ENCODE measurements at places on chromosomes 2 and 18.
A peak's percentile ranks its signal among the peaks of the same experiment; 100 is the strongest.

GRCh38 chr2:143730953-143731260 lies 601.7 kb downstream of the ARHGAP15 start:
- no peak for DNase-seq

- no peak for DNase-seq
Measured at GRCh38 chr2:12318427-12319057, 398.2 kb upstream of the TRIB2 start.

DNA sequence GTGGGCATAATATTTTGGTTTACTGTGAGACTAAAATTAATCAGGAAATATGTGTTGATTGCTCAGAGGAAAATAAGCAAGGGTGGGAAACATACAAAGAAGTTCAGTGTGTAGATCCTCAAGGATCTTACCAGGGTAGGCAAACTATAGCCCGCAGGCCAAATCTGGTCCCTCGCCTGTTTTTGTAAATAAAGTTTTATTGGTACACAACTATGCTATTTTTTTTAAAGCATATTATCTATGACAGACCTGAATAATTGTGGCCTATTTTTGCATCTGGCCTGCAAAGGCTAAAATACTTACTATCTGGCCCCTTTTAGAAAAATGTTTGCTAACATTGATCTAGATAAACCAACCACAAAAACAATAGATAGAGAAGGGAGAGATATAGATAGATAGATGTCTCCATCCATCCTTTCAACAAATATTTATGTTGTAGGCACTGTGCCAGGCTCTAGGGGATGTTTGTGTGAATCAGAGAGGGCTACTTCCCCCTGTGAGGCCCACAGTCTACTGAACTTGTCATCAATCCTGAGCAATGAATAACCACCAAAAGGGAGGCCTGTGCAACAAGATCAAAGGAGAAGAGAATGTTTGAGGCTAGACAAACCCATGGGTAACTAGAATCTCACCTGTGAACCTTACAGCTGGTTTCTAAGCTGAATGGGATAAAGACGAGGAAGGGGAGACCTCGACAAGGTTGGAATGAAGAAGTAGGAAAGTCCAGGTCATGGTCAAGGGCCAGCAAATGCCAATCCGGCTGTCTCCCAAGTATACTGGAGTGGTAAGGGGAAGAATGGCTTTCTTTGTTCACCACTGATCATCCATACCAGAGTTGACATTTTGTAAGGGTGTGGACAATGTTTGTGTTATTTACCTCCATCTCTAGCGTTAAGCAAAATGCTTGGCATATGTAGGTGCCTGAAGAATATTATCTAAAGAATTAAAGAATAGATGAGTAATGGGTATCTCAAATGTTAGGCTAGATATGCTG lies 23.6 kb downstream of the ALPK2 start:
- DNase-seq, result peak; percentile 40

- no peak for DNase-seq
Measured at GRCh38 chr2:216716109-216716508, 20.8 kb upstream of the IGFBP5 start.

DNA sequence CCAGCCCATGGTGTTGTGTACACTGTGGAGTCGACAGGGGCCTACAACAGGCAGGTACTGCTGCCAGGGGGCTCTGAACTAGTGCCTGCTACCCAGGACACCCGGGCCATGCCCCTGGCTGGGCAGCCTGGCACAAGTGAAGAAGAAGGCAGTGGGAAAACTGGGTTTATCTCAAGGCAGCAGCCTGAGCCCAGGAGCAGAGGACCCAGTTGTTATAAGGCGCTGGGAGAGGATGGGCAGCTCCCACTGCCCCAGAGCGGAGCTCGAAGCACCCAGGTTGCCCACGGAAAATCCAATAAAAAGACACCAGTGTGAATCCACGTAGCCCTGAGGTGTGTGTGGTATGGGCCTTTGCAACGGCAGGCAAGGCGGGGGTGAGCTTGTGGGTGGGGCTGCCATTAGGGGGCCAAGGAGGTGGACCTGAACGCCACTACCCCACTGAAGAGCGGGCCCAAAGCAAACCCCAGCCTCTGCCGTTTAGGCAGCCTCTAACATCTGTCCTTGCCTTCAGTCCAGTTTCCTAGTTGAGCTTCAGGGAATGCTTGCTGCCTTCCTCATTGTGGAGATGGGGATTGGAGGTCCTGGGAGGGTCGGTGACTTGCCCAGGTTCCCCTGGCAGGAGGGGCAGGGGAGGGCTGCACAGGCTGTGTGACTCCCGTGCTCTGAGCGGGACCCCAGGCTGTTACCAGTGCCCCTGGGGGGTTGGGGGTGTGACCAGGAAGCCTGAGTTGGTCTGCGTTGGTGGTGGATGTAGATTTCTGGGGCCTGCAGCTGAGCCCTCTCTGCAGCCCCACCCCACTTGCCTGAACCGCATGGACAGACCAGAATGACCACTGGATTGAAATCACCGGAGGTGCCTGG lies 16.0 kb downstream of the ARID5A start:
- no peak for DNase-seq

DNA sequence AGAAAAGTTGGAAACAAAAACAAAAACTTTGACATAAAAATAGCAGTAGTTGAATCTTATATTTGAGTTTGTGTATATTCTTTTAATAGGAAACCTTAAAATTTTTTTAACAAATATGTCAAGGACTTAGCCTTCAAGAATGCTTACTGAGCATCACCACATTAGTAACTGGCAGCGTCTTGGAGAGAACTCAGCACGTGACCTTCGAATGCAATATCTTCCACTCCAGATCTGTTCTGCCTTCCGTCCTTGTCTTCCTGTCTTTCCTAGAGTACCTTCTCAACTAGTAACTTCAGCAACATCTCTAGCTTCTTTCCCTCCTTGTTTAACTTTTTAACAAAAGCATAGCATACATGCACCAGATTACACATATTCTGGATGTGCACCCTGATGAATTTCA lies 972 bp downstream of the RSAD2 start:
- no peak for DNase-seq

DNA sequence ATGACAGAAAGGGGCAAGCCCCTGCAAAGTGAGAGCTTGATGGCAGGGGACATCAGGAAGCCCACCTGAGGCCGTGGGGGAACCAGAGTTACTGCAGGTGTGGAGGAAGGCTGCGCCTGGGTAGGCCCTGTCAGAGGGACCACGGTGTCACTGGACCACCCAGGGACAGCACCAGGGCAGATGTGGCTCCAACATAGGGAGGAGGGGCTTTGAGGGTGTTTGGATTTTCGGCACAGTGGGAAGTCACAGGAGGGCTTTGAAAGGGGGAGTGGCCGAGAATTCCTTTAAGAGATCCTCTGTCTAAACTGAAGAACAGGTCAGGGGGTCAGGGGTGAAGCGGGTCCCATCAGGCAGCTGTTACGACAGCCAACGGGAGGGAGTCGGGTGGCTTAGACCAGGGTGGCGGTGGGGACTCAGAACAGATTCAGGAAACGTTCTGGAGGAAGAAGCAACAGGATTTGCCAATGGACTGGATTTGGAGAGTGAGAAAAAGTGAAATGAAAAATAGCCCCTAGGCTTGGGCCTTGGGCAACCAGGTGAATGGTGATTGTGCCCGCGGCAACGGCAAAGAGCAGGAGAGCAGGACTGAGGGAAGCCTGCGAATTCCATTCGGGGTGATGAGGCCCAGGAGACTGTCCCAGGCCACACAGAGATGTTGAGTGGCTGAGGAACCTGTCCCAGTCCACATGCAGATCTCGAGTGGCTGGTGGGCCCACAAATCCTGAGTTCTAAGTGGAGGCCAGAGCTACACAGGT lies 166.1 kb downstream of the LAMA1 start:
- no peak for DNase-seq

DNA sequence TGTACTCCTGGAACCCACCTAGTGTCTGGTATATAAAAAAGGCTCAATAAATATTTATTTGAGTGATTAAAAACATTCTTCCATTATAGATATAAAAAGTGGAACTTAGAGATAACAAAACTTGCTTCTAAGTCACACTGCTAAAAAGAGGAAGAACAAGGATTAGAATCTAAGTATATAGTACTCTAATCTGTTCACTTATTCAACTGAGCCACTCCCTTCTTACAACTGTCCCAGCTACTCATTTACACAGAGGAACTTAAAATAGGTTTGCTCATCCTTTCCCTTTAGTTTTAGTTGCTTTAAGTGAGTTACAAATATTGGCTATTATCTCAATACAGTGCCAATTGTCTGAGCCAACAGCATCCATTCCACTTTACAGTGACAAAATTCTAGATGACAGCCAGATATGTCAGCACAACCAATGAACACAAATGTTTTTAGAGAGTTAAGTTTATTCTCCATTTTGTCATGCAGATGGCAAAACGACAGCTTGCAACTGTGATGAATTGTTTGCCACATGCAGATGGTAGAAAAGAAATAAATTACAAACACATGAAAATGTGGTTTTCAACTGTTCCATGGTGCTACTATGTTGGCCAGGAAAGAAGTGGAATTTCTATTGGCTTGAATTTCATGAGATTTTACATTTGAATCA lies 280.7 kb upstream of the ZC3H15 start:
- no peak for DNase-seq

- DNase-seq, result no peak
Measured at GRCh38 chr2:196956069-196956468, 29.6 kb upstream of the PGAP1 start.

GRCh38 chr2:231343988-231344387 lies 51.5 kb upstream of the B3GNT7 start:
- DNase-seq, result no peak

- DNase-seq, result no peak
Measured at GRCh38 chr2:34578641-34579040, 979.5 kb upstream of the FAM98A start.

- DNase-seq, result no peak
Measured at GRCh38 chr18:7980656-7981055, 413.5 kb downstream of the PTPRM start.

- DNase-seq, result no peak
Measured at GRCh38 chr2:164496881-164497280, 124.4 kb downstream of the GRB14 start.

DNA sequence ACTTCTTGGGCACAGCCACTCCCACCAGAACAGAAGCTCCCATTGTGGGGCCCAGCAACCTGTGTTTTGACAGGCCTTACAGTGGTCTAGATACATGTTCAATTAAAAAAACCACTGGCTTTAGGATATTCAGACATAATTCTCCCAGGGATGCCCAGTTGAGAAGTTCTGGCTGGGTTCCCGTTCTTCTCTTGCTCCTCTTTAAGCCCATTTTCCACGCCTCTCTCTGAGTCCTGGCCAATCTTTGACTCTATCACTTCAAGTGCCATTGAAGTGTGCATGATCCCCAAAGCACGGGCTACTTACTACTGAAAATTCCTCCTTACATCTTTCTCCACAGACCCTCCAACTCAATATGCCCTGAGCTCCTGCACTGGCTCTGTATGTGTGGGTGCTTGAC lies 17.5 kb upstream of the SULT1C3 start:
- DNase-seq, result no peak

GRCh38 chr18:26901020-26901419 lies 35.5 kb upstream of the AQP4 start:
- DNase-seq, result no peak

DNA sequence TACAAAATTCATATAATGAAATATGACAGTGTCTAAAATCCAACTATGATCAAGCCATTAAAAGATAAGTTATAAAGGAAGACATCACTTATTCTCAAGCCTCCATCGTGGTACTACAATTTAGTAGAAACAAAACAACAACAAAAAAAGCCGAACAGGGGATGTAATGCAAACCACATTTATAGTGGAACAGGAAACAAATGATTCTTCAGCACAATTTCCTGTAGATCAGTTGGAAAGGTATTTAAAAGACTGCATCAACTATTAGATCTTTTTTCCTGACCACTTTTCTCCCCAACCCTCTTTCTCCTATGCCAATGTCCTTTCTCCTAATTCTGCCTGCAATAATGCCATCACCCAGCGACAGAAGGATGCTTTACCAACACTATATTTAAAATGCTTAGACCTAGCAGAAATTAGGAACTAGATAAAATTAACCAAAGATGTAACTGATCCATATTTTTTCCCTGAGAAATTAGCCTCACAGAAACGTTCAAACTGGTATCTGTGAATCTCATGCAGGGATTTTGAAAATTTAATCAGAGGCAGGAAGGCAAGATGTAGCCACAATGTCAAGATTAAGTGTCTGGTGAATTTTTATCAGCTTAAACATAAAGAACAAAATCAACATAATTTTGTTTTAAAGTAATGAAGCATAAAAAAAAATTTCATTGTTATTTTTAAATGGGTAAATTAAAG lies 271.4 kb downstream of the TCF4 start:
- DNase-seq, result no peak

DNA sequence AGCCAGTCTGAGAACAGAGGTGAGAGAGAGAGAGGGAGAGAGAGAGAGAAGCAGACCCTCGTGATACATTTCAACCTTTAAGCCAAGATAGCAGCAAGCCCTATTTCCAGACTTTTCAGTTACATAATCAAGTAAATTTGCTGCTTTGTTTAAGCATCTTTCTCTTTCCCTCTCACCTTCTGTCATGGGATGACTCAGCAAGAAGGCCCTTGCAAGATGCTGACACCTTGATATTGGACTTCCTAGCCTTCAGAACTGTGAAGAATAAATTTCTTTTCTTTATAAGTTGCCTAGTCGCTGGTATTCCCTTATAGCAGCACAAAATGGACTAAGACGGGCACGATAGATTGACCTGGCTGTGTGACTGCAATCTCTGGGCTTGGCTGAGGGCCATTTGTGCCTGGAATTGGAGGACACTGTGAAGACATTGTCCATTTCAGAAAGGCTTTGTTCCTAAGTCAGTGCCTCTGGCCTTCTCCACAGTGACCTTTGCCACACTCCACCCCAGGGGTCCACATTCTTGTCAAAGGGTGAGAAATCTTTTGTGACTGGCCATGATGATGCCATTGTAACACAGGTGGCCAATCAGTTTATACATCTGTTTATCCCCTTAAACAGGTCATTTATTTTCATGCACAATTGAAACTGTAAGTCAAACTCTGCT lies 51.3 kb upstream of the ITSN2 start:
- no peak for DNase-seq

DNA sequence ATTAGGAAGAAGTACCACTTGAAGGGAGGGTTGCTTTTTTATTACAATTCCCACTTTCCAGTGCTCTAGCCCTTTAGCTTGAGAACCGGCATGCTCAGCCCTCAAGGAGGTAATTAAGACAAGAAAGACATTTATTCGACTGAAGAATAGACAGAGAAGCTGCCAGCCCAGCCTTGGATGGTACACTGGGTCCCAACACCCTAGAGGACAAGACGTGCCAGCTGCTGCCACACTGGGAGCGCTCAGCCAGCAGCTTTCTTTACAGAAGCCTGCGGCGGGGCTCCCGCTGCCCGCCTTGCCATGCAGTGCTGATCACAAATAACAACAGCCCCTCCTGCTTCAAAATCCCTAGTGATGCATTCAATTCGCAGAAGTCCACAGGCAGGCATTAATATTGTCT lies 746.3 kb upstream of the RAB6C start:
- DNase-seq, result no peak

GRCh38 chr2:186575302-186575701 lies 14.6 kb upstream of the ITGAV start:
- DNase-seq, result no peak

All from stimulated activated naive CD4-positive, alpha-beta T cell treated with Interleukin-2 at 50 U/mL for 16 hours (primary cell).